ENCODE measurements at places on chromosomes 3 and 15.

DNA sequence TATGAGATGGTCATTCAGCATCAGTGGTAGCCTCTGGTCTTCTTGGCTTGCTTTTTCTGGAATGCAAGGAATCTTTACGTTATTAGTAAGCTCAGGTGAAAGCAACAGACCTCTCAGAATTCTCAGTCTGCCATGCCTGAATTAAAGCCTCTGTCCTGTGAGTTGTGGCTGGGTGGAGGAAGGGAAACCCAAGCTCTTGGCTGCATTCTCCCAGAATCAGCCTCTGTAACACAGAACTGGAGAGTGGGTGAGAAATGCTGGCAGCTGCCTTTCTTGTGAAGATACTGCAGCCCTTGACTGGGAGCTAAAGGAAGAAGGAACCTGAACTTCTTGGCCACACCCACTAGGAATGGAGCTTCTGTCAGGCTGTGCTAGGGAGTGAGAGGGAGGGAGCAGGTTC, 505.8 kb downstream of the EPHA3 start:
- DNase-seq, result no peak

GRCh38 chr3:111961461-111962164, 17.2 kb upstream of the ABHD10 start:
- no peak for DNase-seq

DNA sequence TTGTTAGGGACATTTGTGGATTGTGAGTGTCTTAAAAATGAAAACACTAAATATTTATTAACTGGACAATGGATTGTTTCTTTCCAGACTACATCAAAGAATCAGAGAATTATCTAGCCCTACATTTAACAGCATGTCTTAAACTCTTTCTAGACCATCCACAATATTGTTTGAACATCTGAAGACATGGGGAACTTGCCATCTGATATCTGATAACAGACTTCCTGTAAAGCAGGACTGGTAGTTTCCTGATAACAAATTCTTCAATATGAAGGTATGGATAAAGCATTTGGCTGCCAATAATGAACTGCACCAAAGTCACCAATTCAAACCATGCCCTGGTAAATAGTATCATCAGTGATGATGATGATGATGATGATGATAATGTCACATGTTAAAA, 26.2 kb upstream of the HACD2 start:
- DNase-seq, result no peak

GRCh38 chr15:85555875-85556617, 175.6 kb downstream of the AKAP13 start:
- DNase-seq, result no peak

- DNase-seq, result no peak
Observed at GRCh38 chr3:2392981-2393380, 294.3 kb downstream of the CNTN4 start.

DNA sequence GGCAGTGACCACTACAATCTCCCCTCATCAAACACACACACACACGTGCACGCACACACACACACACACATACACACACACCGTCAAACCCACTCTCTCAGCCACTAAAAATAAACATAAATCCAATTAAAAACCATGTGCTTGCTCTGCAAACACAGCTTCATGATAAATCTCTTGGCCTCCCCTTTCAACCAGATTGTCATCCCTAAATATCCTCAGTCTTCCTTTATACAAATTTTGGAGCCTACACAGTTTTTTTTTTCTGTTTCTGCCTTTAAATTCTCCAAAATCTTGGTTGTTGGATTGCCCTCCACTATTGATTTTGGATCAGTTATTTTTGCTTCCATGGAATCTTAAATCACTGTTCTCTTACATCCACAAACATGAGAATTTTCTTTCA, 245.6 kb downstream of the SATB1 start:
- DNase-seq, result no peak

- DNase-seq, result no peak
Observed at GRCh38 chr15:69161079-69161877, 843 bp downstream of the GLCE start.

GRCh38 chr3:142892714-142893113, 3.8 kb upstream of the PCOLCE2 start:
- no peak for DNase-seq

DNA sequence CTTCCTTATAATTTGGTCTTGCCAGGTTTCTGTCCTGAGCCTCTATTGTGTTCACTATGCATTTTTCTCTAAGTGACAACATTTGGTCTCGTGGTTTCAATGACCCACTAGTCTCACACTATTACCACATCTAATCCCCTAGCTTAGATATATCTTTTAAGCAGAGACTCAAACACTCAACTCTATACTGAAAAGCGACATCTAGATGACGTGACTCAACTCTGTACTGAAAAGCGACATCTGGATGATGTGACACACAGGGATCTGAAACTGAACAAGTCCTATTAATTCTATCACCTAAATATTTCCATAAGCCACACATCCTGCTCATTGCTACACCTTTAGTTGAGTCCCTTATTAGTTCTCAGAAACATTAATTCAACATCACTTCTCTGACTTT, 141.7 kb upstream of the MBNL1 start:
- DNase-seq, result no peak

GRCh38 chr3:52404391-52404790, 40.5 kb downstream of the SEMA3G start:
- DNase-seq, result no peak

GRCh38 chr3:129058441-129059200, 2.0 kb upstream of the GP9 start:
- peak; percentile 71 for DNase-seq

DNA sequence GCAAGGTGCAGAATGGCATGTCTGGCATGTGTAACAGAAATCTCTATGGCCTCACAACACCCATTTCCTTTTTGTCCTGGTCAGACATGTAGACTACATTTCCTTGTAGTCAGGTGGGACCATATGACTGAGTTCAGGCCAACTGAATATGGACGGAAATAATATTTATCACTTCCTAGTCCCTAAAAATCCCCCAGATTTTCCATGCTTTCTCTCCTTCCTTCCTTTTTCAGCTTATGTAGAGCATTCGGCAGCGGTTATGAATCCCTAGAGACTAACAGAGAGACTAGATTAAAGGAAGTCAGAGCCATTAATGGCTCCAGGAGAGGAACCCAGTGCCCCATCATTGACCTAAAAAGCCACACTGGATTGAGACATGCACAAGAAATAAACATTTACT, 35.8 kb downstream of the SLC9A9 start:
- no peak for DNase-seq

GRCh38 chr15:98525661-98526001, 122.7 kb upstream of the IGF1R start:
- no peak for DNase-seq

GRCh38 chr3:144585408-144585807, 613.8 kb downstream of the DIPK2A start:
- DNase-seq, result no peak

- no peak for DNase-seq
Observed at GRCh38 chr3:126983276-126983652, 349 bp downstream of the PLXNA1 start.

DNA sequence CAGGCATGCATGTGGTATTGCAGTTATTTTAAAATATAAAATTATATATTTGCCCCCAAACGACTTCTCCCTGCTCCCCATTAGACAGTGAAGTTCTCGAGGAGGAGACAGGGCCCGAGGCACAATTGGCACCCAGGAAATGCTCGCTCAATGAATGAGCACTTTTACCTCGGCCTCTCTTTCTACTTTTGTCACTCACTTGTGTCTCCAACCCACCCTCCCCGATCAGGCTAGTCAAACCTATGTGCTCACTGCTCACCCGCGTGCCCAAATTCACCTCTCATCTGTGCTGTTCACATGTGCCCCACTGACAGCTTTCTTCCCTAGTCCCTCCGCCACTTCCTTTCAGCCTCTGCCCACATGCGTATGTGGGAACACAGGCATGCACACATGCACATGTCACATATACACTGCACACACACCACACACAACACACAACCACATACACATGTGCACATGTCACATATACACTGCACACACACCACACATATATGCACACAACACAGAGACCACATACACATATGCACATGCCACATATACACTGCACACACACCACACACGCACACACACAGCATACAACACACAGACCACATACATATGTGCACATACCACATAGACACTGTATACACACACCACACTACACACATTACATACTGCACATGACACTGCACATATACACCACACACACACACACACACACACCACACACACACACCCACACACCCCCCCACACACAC, 46.3 kb upstream of the DLG1 start:
- no peak for DNase-seq

GRCh38 chr3:101512396-101512645, 691 bp downstream of the SENP7 start:
- DNase-seq, result no peak

GRCh38 chr3:49004352-49005302, 2.6 kb upstream of the WDR6 start:
- DNase-seq, result no peak

DNA sequence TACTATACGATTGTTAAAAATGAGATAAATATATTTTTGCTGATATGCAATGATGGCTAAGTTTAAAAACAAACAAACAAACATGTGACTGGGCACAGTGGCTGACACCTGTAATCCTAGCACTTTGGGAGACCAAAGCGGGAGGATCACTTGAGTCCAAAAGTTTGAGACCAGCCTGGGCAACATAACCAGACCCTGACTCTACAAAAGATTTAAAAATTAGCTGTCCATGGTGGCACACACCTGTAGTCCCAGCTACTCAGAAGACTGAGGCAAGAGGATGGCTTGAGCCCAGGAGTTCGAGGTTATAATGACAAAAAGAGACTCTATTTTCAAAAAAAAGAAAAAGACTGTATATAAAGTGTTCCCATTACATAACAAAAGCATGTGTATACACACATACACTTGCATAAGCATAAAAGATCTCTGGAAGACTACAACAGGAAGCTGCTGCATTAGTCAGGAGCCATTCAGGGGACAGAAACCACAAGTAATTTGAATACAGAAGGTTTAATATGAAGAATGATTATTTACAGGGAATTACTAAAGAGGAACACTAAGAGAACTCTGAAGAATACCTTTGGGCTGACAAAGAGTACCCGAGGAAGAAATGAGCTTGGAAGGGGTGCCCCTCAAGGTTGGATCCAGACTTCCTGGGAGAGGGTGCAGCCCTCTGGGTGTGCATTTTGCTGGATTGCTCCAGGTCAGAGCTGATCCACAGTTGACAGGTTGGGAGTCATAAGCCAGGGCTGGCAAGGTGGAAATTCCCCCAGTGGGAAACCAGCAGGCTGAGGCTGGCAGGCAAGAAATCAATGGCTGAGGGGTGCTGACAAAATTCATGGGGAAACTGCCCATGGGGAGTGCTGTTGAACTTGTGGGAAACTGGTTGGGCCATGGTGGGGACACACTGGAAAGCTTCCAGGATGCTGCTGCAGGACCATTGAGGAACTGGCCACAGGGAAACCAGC, 9.3 kb upstream of the TM4SF18 start:
- DNase-seq, result no peak

- no peak for DNase-seq
Observed at GRCh38 chr15:28915935-28916334, 30.2 kb downstream of the APBA2 start.

DNA sequence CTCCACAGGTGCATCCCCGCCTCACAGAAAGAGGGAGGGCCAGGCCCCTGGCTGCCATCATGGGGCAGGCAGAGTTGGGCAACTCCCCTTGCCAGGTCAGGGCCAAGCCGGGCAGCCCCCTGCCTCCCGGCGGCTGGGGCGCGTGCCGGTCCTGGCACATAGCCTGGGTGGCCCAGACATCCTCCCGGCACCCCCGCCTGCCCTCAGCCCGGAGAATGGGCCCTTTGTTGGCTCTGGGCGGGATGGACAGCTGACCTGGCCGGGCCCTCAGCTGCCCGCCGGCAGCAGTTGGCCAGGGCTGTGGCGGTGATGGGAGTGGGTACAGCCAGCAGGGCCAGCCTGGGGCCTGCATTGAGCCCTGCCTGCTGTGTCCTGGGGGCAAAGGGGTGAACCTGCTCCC, 16.5 kb downstream of the PLXNA1 start:
- DNase-seq, result no peak

- DNase-seq, result no peak
Observed at GRCh38 chr3:119626196-119626595, 28.5 kb downstream of the PLA1A start.

- no peak for DNase-seq
Observed at GRCh38 chr15:96321639-96322535, 8.6 kb upstream of the NR2F2 start.
